Ascending aorta (tissue), 2 donors: ENCODE measurements at places on chromosomes 7 and 10.

DNA sequence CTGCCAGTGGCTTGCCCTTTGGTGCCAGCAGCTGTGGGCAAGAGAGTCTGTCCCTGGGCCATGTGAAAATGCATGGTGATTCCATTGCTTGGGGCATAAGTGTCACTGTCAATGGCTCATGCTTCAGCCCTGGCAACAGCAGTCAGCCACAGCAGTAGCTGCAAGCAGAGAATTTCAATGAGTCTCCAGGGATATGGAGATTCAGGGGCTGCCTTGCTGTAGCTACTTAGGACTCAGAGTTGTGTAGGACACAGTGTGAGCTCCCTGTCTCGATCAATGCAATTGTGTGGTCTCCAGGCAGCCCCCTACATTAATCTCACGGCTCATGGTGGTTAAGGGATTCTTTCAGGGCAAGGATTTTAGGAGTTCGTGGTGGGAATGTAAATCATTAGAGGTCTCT, 126.3 kb upstream of the STARD3NL start:
- no peak for DNase-seq

GRCh38 chr7:133611955-133612354, 359.1 kb downstream of the EXOC4 start:
- no peak for DNase-seq

DNA sequence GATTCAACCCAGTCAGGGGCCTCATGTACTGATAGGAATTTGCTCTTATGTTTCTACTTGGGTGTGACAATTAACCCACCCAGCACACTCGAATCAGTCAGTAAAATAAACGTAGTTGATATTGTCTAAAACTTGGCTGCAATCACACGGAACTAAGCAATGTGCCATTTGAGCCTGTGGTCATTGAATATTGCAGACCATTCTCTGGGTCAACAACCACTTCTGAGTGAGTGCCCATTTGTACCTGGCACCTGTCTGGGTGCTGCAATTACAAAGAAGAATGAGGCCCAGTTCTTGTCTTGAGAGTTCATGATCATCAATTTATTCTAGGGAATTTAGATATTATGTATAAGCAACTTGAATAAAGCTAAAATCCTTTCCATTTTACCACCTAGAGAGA, 29.8 kb downstream of the NPY start:
- no peak for DNase-seq

GRCh38 chr7:92436612-92437445, 10.5 kb upstream of the GATAD1 start:
- no peak for DNase-seq

GRCh38 chr7:134729895-134730294, 49.5 kb upstream of the CALD1 start:
- no peak for DNase-seq

DNA sequence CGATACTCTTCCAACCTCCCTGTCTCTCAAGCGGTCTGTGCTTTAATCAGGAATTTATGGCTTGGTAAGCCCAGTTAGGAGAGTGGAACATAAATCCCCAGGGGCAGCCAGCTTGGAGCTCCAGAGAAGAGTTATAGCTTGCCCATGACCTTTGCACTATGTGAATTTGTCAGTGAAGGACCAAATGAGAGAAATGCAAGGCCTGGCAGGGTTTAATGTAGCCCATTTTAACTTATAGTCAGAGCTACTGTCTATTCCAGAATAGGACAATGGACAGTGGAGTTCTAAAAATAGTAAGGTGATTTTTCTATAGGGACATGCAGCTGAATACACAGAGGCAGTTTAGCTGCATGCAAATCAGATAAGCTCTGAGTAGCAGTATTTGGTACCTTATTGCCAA, 142.6 kb upstream of the CAV2 start:
- no peak for DNase-seq

GRCh38 chr10:131155218-131155875, 156.2 kb downstream of the TCERG1L start:
- no peak for DNase-seq

DNA sequence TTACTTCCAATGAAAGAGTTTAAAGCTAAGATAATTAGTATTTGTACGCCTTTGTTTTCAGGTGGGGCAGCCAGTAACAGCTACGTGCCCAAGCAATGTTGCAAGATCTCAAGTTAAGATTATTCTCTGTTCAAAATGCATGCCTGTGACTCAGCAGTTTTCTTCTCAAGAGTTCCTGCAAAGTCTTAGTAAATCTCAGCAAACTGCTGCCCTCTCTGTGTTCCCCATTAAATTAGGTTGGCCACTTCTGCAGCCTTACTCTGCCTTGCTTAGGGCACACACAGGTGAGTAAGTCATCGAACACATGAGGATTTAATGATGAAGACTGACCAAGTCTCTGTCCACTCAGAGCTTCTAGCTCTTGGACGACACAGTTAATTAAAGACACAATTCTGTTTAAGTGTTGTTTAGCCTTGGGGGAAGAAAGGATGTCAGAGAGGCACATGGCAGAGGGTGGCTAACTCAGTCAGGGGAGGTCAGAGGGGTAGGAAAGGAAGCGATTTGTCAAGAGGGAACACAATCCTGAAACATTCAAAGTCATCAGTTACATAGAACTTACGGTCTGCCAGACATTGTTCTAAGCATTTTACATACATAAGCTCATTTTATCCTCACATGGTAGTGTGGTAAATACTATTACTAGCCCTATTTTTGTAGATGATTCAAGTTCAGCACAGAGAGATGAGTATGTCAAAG, 20.2 kb upstream of the SLC35G1 start:
- DNase-seq, result no peak

- no peak for DNase-seq
These were observed 29.3 kb downstream of the ZMIZ1 start for GRCh38 chr10:79098061-79098460.

- DNase-seq, result no peak
These were observed 2.8 kb upstream of the SLC29A3 start for GRCh38 chr10:71316056-71316785.

- DNase-seq, result no peak
These were observed 274.6 kb downstream of the TNS3 start for GRCh38 chr7:47307311-47307710.

GRCh38 chr10:131925011-131925649, 24.3 kb downstream of the PPP2R2D start:
- DNase-seq, result no peak

DNA sequence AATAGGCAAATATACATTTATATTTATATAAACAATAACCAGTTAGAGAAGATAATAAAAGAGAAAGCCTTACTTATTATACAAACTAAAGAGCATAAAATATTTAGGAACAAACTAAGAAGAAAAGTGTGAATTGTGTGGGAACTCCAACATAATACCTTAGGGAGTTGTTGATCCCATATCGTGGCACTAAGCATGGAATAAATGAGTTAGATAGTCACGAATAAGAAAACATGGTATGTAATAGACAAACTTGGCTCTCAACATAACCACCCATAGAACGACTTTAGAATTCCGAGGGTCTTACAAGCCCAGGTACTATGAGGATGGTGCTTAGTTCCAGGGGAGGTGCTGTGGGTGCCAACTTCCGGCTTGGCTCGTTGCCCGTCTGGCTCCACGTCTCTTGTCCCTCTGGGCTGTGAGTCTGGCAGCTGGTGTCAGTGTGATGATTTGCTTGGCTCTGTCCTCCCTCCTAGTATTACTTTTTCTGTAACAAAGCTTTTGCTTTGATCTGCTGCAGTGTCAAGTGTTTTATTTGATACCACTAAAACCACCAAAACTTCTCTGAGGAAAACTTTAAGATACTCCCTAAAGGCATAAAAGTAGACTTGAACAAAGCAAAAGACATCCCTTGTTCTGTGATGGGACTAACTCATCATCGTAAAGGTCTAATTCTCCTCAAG, 9.5 kb upstream of the RBM20 start:
- peak; percentile 72 for DNase-seq

- DNase-seq, result no peak
These were observed 23.3 kb downstream of the OGDHL start for GRCh38 chr10:49738616-49739360.

DNA sequence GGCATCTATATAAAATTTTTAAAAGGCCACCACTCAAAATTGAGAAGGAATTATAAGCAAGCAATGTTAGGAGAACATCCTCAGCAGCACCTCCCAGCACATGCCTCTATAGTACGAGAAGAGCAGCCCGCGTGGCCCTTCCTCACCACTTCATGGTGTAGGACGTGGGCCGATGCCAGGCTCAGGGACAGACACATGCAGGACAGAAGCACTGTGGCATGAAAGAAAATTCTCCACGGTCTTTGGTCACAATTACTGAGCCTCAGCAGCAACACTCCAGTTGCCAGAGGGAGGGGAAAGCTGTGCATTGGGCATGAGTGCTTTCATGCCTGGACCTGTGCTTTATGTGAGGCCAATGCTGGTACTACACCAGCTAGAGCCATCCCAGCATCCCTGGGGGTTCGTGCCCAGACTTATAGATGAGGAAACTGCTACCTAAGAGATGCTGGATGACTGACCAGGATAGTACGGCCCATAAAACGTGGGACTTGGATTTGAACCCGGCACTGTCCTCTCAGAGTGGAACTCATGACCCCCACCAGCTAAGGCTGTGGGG, 164.7 kb downstream of the ADAM12 start:
- DNase-seq, result no peak

- no peak for DNase-seq
These were observed 47.7 kb downstream of the ZCCHC24 start for GRCh38 chr10:79397575-79398303.

- no peak for DNase-seq
These were observed 6.9 kb upstream of the MRPS24 start for GRCh38 chr7:43876241-43876640.
